GM04503 (cell line): ENCODE measurements at places on chromosomes 12 and 14.

GRCh38 chr14:24817212-24818057, 183.4 kb upstream of the GZMB start:
- DNase-seq: no peak

DNA sequence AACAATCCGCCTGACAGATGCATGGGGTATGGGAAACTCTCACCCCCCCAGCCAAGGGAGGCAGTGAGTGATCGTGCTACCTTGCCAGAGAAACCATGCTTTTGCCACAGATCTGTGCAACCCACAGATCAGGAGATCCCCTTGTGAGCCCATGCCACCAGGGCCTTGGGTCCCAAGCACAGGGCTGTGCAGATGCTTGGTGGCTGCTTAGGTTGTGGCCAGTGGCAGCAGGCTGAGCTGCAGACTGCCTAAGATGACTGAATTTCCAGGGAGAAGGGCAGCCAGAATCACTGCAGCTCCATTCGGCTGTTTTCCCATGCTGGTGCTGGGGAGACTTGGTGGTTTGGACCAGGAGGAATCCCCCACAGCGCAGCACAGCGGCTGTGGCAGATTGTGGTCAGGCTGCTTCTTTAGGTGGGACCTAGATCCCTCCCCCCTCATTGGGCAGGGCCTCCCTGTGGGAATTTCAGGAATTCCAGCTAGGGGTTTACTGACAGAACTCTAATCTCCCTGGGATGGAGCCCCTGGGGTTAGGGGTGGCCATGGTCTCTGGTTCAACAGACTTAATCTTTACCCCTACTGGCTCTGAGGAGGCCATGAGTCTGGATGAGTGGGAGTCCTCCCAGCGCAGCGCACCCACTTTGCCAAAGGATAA, 264.6 kb upstream of the DAAM1 start:
- no peak for DNase-seq

- DNase-seq: no peak
Observed at GRCh38 chr12:132764231-132764630, 2.6 kb upstream of the ANKLE2 start.

DNA sequence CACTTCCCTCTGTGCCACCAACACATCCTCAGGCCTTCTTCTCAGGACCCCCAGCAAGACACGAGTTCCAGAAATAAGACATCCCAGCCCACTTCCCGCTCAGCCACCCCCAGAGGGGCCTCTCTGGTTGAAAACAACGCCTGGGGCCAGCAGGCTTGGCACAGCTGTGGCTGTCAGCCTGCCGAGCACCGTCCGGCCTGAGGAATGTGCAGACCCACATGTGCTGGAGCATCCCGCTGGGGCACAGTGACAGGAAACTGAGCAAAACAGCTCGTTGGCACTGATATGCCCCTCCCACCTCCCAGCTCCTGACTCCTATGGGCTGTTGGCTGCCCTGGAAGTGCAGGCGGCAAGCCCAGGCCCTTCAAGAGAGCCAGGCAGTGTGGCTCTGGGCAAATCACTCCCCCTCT, 1.4 kb downstream of the SYNE3 start:
- DNase-seq: no peak

- no peak for DNase-seq
Observed at GRCh38 chr12:47868041-47868440, 36.8 kb downstream of the VDR start.

DNA sequence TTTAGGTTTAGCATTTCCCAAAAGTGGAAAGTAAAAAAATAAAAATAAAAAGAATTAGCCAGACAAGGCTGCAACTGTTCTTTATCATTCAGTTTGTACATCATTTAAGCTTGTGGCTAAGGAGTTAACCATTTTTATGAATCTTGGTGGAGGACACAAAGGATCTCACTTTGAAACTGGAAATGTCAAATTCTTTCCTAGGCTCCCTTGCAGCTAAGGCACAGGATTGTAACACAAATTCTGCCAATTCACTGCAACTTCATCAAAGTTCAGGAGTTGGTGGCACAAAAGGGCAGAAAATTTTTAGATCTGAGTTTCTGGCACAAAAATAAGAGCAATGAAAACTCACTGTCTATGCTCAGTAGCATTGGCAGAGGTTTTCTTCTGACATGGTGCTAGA, 211.2 kb upstream of the SYT10 start:
- no peak for DNase-seq

DNA sequence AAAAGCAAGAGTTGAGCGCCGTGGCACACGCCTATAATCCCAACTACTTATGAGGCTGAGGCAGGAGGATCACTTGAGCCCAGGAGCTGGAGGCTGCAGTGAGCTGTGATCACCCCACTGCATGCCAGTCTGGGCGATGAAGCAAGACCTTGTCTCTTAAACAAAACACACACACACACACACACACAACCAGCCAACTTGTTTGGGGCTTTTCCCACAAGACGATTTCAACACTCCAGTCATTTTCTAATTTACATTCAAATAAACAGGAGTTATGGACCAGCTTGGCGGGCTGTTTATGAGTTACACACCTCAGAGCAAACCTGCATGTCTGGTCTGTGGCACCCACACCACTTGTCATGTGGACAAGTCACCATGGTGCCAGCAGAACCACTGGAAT, 6.7 kb downstream of the GLTP start:
- DNase-seq: no peak

DNA sequence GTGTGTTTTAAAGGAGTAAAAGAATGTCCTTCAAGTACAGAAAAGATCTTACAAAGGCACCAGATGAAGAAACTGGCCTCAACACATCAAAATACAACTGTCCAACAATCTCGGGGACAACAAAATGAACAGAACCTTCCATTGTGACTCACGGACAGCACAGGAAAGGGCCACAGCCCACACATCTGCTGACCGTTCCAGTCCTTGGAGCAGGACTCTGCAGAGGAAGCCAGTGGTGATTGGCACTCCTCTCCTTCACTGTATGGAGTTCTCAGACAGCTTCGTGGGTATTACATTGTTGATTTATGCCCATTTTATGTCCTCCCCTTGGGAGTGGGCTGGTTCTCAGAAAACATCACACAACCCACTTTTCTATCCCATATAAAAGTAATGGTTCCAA, 32.5 kb upstream of the TC2N start:
- DNase-seq: no peak

- DNase-seq: no peak
Observed at GRCh38 chr14:49594347-49595091, 4.2 kb upstream of the LRR1 start.

GRCh38 chr12:61956545-61956944, 303.7 kb upstream of the USP15 start:
- DNase-seq: no peak

DNA sequence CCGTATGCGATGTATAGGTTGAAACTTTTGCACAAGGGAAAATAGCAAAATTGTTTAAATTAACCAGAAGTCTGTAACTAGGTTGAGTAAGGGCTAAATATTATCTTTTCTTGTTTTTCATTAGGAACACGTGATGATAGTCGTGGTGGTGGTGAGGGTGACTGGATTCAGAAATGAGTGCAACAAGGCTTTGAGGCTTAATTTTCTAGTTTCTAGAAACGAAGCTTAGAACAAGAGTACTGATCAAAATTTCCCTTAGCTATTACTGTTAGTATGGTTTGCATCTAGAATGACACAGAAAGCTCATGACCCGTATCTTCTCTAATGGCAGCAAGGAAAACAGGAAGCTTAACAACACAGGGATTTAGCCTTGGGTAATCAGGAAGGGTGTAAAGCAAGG, 7.0 kb downstream of the SLIRP start:
- DNase-seq: no peak

DNA sequence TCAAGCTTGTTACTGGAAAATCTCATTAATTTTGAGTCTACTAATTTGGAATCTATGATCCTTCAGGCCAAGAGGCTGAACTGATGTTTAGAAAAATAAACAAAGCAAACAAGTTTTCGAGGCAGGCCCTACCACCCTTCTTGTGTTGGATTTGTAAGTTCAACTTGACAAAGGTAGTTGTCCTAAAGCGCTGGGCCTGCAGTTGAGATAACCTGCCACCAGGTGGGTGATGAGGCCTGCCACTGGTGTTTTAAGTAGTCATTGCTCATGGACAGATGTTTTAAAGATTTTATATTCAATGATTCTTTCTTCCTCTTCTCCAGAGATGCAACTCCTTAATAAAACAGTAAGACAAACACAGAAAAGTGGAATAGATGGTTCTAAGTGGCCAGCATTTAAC, 19.4 kb downstream of the ACVRL1 start:
- no peak for DNase-seq
